Bronchus fibroblast of lung (primary cell): ENCODE measurements at places on chromosomes 1 and 21. TPM values are rescaled to one million over a fixed set of nuclear protein-coding genes. Genes with fewer than 3 reads are reported as not detected.

Gene KRTAP7-1
- total RNA-seq: not detected in 2 replicates

Gene C1orf94
- not detected in 2 replicates for total RNA-seq

Gene S100A6
- 1,607 and 1,644 TPM in 2 replicates for total RNA-seq

Gene SLAMF1
- total RNA-seq: not detected in 2 replicates

Gene CLDN17
- total RNA-seq: not detected in 2 replicates

Gene ARV1
- 19.0 and 20.4 TPM in 2 replicates for total RNA-seq

Gene SLFNL1
- total RNA-seq: under 0.01 TPM in 2 replicates

Gene TDRD10
- total RNA-seq: not detected in 2 replicates

Gene OR2T4
- total RNA-seq: not detected in 2 replicates
